ENCODE measurements at places on chromosomes 1 and 21.

DNA sequence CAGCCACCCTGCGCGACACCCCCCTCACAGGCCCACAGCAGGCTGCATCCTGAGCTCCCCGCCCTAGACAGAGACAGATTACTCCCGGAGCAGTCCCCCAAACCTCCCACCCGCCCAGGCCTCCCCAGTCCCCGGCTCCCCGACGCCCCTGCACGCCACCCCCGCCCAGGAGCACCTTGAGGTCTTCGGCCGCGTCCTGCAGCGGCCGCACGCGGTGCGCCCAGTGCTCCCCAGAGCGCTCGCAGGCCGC, 731 bp downstream of the TRIM11 start:
- DNase-seq, result no peak

DNA sequence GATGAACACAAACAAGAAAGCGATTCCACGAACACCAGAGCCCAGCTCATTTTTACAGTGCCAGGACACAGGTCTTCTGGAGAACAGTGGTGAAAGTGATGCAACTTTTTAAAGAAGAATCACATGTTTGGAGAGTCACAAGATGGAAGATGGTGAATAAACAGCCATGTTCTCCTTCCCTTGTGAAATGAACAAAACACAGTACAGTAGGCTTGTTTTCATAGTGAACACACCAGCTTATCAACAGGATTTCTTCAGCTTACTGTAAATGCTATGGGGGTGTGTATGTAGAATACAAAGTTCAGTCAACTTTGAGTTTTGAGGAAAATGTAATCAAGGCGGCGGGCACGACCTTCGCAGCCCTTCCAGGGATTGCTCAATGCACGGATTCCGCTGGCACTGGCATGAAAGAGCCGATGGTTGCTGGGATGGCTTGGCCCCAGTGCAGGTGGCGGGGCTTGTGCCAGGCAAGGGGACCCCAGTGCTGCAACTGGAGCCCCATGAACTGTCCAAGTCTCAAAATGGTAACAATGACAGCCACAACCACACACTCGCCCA, 9.7 kb downstream of the TMPRSS3 start:
- no peak for DNase-seq

- DNase-seq, result no peak
Observed at GRCh38 chr1:83905315-83905907, 93.5 kb downstream of the TTLL7 start.

DNA sequence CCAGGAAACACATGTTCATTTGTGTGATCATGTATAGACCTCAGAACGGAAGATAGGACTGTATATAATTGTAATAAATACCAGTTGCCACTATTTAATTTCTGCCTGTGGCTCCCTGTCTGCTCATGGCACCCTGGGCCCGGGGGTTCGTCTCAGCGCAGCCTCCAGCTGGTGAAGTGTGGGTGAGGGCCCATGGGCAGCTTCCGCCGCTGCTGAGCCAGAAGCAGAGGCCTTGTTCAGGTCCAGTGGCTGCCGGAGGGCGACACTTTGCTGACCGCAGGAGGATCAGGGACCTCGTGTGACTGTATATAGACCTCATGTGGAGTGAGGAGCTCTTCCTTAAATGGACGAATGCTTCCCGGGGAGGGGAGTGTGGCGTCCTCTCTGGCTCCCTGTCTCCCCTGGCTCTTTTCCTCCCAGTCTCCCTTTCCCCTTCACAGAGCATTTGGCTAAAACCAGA, 155.9 kb downstream of the PEX14 start:
- DNase-seq, result peak; percentile 70

DNA sequence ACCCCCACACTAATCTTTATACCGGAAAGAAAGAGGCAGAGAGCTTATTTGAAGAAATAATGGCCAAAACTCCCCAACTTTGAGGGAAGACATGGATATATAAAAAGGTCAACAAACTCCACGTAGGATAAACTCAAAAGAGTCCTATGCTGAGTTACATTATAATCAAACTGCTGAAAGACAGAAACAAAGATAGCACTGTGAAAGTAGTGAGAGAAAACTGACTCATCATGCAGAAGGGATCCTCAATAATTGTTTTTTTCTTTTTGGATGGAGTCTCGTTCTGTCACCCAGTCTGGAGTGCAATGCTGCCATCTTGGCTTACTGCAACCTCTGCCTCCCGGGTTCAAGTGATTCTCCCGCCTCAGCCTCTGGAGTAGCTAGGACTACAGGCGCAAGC, 48.5 kb upstream of the TTC39A start:
- DNase-seq, result no peak
